Stimulated activated CD8-positive, alpha-beta memory T cell treated with anti-CD3 and anti-CD28 coated beads, Interleukin-4, amount 100 ng/mL, for 1 hour (primary cell): ENCODE measurements at places on chromosomes 6 and 20.

GRCh38 chr6:19772891-19773290 lies 64.3 kb upstream of the ID4 start:
- DNase-seq = no peak

DNA sequence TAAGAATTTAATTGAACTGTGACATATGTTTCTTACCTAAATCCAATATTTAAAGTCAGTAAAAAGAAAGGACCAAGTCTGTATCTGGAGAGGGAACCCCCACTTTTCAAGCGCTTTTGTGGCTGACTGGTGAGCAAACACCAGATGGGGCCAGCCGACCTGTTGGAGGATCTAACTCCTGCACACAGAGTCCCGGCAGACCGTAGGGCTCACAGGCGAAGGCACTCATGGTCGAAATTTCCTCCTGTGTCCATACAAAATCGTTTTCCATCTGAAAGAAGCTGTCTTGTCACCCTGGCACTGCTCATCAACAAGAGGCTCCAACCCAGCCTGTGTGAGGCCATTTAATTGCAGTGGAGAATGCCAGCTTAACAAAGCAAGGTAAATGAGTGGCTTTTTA lies 94.0 kb downstream of the SCML4 start:
- DNase-seq = no peak

- no peak for DNase-seq
These were observed 61.2 kb upstream of the SGK1 start for GRCh38 chr6:134379076-134379475.

GRCh38 chr6:218153-219018 lies 73.9 kb upstream of the DUSP22 start:
- DNase-seq = no peak

DNA sequence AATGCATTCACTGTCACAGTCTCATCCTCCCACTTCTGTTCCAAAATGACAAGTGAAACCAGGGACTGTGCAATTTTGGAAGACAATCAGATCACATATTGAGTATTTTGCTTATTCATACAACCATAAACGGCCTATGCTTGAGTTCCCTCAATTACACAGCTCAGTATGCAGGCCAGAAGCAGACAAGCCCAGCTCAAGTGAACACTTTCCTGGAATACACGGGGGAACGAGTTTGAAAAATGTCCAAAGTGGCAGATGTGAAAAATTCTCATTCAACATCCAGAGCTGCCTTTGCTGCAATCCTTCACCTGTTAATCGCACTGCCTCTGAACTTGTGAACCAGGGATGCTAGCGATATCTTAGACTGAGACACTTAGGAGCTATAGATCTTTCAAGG lies 190.2 kb downstream of the COL9A1 start:
- no peak for DNase-seq

DNA sequence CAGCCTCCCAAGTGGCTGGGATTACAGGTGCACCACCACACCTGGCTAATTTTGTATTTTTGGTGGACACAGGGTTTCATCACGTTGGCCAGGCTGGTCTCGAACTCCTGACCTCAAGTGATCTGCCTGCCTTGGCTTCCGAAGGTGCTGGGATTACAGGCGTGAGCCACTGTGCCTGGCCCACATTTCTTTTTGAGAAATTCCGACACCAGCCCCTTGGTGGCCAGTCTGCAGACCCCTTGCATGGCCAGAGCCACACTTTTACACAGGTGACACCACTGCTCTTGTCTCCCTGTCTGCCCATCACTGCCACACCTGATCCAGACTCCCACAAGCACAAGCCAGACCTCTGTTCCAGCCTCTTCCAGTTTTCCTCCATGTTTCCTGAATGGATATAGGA lies 33.0 kb downstream of the SRSF3 start:
- DNase-seq = no peak

GRCh38 chr6:68740828-68741500 lies 105.9 kb downstream of the ADGRB3 start:
- no peak for DNase-seq

GRCh38 chr6:29959467-29959866 lies 17.1 kb downstream of the HLA-A start:
- no peak for DNase-seq

GRCh38 chr6:86871681-86872080 lies 65.6 kb upstream of the HTR1E start:
- no peak for DNase-seq

GRCh38 chr6:45222380-45222779 lies 105.8 kb upstream of the RUNX2 start:
- DNase-seq = no peak

DNA sequence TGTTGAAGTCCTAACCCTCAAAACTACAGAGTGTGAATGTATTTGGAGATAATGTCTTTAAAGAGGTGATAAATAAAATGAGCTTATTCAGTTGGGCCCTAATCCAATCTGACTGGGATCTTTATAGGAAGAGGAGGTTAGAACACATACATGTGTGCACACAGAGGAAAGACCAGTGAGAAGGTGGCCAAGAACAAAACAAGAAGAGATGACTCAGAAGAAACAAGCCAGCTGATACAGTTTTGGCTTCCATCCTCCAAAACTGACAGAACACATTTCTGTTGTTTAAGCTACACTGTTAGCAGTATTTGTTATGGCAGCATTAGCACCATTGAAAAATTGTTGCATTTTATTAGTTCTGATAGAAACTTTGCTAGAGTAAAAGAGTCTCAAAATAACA lies 609.3 kb upstream of the IMPG1 start:
- no peak for DNase-seq

DNA sequence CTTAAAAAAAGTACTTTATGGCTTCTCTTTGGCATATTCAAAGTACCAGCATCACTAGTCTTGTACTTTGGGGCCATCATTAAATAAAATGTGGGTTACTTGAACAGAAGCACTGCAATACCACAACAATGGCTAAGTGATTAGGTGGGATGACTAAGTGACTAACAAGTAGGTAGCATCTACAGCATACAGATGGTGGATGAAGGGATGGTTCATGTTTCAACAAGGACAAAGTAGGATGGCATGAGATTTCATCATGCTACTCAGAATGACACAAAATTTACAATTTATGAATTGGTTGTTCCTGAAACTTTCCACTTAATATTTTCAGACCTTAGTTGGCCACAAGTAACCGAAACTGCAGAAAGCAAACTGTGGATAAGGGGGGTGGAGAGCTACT lies 7.7 kb downstream of the MPC1 start:
- no peak for DNase-seq

DNA sequence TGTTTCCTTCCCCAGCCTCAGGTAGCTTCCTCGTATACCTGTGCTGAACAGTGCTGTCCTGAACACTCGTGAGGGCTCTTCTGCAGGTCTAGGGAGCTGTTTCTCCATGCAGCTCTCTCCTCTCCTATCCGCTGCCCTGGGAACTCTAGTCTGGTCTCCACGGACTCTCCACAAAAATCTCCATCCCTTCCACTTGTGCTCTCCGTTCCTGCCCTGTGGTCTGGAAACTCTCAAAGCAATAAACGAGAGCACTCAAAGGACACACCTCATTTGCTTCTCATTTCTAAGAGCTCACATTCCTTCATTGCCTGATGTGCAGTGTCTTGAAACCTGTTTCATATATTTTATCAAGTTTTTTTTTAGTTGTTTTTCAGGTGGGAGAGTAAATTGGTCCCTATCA lies 235.9 kb upstream of the RGS17 start:
- DNase-seq = no peak

DNA sequence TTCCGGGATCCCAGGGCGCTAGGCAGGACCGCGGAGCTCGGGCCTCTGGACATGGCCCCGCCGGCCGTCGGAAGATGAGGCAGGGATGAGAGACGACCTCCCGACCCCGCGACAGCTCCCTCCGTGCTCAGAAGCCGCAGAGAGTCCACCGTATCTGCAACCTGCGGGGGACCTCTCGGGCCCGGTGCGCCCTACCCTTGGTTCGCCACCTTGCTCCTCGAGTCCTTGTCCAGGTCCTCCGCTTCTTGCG lies 301 bp downstream of the PPP1R3D start:
- no peak for DNase-seq

GRCh38 chr6:167552961-167553735 lies 228.3 kb downstream of the TTLL2 start:
- no peak for DNase-seq

GRCh38 chr6:114362957-114363356 lies 20.1 kb upstream of the HS3ST5 start:
- no peak for DNase-seq

DNA sequence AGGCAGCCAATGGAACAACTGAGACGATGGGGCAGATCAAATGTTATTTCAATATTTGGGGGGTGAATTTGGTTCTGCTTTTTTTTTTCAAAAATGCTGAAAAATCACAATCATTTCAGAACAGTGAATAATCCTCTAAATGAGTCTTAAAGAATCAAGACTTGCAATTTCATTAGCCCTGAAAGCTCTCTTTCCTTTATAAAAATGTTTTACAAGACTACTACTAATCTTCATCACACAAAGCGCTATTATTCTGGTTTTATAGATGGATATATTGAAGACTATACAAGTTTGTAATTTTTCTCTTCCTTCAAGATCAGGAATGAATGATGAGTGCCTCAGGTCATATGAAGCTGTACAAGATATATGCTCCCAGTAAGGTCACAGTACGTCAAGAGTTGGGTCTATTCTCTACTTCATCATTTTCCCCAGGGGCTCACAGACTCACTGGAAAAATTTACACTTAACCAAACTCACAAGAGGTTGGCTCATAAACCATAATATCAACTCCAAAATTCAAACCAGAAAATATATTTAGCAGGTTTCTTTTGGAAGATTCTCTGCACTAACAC lies 19.5 kb downstream of the RNF24 start:
- DNase-seq = no peak

- DNase-seq = no peak
These were observed 1.0 kb upstream of the TFAP2D start for GRCh38 chr6:50712291-50712690.

DNA sequence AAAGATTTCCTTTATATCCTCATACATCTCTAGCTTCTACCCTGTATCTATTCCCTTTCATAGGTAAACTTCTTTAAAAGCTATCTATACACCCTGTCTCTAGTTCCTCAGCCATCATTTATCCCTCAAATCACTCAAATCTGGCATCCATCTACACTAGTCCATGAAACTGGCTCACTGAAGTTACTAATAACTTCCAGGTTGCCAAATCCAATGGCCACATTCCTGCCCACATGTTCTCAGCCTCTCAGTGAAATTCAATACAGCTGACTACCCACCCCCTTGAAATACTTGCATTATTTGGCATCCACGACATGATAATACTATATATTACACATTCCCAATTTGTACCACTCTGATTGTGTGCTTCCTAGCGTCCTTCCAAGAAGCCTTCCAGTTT lies 8.7 kb downstream of the REPS1 start:
- DNase-seq = no peak

DNA sequence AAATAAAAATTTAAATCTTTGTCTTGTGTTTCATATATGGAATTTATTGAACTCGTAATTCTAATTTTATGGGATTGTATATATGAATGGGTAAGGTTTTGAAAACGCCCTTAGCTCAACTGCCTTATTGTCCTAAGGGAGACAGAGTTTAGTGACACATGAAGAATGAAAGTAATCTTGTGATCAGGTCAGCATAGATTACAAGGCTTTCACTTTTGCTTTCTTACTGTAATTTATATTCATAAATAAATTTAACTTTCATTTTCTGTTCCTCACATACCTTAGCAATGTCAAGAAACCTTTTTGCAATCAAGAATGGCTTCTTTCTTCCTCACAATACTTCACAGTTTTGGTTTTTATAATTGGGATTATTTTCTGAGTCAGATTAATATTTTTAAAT lies 14.4 kb downstream of the KPNA5 start:
- no peak for DNase-seq

GRCh38 chr20:11158589-11158988 lies 484.8 kb upstream of the JAG1 start:
- no peak for DNase-seq

- no peak for DNase-seq
These were observed at the start of gene SIRPB1 for GRCh38 chr20:1619861-1620444. Gene SIRPB1, minus strand, starts transcription at chr20:1620009. Its CDS starts 65 bp downstream, at chr20:1619944.

DNA sequence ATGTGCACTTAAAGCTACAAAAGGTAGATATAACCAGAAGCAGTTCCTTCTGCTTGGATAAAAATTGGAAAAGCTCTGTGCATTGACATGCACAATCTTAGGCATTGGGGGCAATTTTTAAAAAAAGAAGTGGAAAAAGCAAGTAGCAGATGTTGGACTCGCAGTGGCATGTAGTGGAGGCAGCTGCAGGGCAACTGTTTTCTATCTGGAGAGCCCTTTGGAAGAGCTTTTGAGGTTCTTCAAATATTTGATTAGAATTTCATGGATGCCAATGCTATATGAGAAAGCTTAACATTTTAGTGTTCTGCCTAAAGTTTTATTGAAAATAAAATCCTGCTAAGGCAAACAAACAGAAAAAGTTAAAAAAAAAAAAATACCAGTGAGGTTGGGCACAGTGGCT lies 388.3 kb upstream of the RNF217 start:
- DNase-seq = no peak
